ENCODE measurements at places on chromosomes 11 and 22.

DNA sequence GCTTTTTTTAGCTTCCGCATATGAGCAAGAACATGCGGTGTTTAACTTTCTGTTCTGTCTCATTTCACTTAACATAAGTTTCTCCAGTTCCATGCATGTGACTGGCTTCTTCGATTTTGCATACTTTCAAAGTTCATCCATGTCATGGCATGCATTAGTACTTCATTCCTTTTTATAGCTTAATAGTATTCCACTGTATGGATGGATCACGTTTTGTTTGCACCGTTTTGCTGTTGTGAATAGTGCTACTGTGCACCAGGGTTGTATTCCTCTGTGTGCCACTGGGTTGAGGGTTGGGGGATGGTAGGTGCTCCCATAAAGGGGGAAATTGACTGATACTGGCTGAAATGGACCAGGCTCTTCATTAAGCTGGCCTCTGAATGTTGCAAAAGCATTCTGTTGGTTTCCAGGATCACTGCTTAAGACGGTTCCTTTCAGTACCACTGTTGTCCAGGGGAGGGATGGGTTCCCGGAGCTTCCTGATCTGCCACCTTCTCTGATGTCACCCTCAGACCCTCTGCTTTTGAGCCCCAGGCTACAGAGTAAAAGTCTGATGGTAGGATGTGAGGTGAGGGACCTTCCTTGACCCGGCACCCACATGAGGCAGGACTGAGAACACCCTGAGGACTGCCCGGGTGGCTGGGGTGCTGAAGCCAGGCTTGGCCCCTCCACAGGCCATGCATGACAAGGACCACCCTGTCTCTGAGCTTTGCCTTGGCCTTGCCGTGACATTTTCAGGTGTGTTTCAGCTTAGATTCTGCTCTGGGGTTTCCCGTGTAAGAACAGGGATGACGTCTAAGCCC, 24.4 kb downstream of the DGCR6L start:
- H3K27me3 ChIP-seq = no peaks in the 10 kb centered on the region
- no peaks in the 10 kb centered on the region for H3K36me3 ChIP-seq
- no peak overlapping the region for H3K27ac ChIP-seq
- peaks cover 3% of the 10 kb centered on the region for H3K4me1 ChIP-seq

DNA sequence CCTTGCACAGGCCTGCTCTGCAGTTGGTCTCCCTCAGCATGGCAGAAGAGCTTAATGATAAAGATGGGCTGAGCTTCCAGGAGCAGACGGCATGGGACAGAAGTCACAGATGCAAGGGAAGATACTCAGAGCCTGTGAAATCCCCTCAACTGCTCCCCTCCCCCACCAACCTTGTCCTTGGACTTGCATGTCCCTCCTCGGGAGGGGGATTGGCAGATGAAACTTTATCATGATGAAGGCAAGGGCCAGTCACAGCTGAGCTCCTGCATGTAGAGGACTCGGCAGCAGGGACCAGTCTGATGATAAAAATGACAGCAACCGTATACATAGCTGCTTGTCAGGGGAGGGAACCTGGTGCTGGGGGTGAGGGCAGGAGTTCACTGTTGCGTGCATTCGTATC, 6.8 kb upstream of the SLC22A8 start:
- no peaks in the 10 kb centered on the region for H3K36me3 ChIP-seq
- H3K27ac ChIP-seq = no peak overlapping the region
- peaks cover 1% of the 10 kb centered on the region for H3K4me1 ChIP-seq
- no peak for DNase-seq

DNA sequence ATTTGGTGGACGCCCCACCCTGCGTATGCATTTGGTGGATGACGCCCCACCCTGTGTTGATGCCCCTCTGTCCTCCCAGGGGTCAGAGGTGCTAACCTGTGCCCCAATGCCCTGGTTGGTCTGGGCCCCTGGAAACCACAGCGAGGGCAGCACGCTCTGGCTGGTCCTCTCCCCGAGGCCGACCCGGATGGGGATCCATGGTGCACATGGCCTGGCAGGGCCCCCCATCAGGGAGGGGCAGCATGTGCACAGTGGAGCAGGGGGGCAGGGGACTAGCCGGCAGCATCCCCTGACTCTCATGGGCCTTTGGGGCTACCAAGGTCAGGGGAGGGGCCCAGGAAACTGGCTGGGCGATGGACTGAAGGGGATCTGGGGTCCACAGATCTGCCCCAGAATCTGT, 7.6 kb upstream of the MUC5AC start:
- H3K27ac ChIP-seq = no peak overlapping the region
- H3K4me3 ChIP-seq = no peak overlapping the region
- no peaks in the 10 kb centered on the region for H3K27me3 ChIP-seq
- no peaks in the 10 kb centered on the region for H3K4me1 ChIP-seq
- DNase-seq = no peak

DNA sequence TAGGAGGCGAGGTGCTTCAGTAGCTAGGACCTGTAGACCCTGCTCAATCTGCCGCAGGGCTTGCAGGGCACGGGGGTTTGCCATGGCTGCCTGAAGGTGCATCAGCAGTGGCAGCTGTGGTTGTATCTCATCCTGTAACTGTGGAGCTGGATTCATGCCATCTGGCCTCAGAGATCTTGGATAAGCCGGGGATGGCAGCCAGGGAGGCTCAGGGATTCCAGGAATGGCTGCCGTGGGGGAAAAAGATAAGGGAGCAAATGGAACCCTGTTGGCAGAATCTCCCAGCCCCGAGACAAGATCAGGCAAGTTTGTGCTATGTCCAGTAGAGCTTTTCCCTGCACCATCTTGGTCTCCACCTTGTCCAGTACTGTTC, 1.8 kb downstream of the UBQLN3 start:
- no peaks in the 10 kb centered on the region for H3K36me3 ChIP-seq
- no peak for DNase-seq
- no peak overlapping the region for H3K27ac ChIP-seq
- H3K27me3 ChIP-seq = no peaks in the 10 kb centered on the region
- H3K4me3 ChIP-seq = no peak overlapping the region
- no peaks in the 10 kb centered on the region for H3K4me1 ChIP-seq

- peaks cover 8% of the 10 kb centered on the region for H3K4me1 ChIP-seq
- DNase-seq = no peak
- no peak overlapping the region for H3K27ac ChIP-seq
- H3K36me3 ChIP-seq = no peaks in the 10 kb centered on the region
- no peaks in the 10 kb centered on the region for H3K27me3 ChIP-seq
Observed at GRCh38 chr11:73129198-73129597, 12.9 kb downstream of the FCHSD2 start.

DNA sequence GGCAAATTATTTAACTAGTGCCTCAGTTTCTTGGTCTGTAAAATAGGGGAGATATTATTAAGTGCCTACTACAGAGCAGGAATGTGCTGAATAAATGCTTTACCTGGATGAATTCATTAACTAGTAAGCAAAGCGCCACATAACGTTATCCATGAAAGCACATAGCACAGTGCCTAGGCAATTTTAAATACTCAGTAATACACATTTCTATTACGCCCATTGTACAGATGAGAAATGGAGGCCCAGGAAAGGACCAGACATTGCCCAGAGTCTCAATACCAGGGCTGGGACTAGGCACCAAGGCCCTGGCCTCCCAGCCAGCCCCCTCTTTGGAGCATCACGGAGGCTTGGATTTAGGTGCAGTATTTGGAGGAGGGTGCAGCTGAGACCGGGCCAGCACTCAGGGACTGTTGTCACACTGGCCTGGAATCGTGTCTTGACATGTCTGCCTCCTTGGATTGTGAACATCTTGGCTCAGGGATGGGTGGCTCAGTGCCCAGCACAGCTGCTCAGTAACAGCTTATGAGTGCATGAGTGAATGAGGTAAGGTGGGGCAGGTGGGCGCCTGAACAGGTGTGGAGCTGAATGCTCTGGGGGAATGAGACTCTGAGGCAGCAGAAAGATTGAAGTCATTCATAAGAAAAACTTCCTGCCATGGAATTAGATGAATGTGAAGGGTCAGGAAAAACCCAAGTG, 42.1 kb upstream of the TPBGL start:
- no peak overlapping the region for H3K27ac ChIP-seq
- no peak overlapping the region for H3K4me3 ChIP-seq
- no peaks in the 10 kb centered on the region for H3K36me3 ChIP-seq
- no peaks in the 10 kb centered on the region for H3K4me1 ChIP-seq
- DNase-seq = no peak

DNA sequence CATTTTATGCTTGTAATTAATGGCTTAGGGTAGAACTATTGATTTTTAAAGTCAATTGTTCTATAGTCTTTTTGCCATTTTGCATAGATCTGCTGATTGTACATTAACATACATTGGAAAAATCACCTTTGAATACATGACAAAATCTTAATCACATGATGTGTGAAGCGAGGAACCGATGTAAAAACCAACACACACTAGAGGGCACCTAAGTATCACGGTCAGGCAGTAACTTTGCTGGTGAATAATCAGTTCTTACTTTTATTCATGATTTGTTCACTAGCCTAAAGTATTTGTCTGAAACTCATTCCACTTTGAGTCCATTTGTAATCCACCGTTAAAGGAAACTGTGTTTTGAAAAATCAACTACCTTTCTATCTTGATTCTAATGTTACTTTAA, 28.2 kb downstream of the JHY start:
- no peaks in the 10 kb centered on the region for H3K36me3 ChIP-seq
- H3K4me3 ChIP-seq = no peak overlapping the region
- no peak for DNase-seq
- no peak overlapping the region for H3K27ac ChIP-seq
- no peaks in the 10 kb centered on the region for H3K4me1 ChIP-seq

- no peaks in the 10 kb centered on the region for H3K4me1 ChIP-seq
Observed at GRCh38 chr22:23675502-23676415, 15.1 kb upstream of the RGL4 start.
